ENCODE measurements at places on chromosomes 4 and X.

- no peak for DNase-seq
Measured at GRCh38 chr4:143575331-143575730, 61.8 kb downstream of the SMARCA5 start.

- no peak for DNase-seq
Measured at GRCh38 chr4:76803522-76803921, 94.4 kb downstream of the SOWAHB start.

DNA sequence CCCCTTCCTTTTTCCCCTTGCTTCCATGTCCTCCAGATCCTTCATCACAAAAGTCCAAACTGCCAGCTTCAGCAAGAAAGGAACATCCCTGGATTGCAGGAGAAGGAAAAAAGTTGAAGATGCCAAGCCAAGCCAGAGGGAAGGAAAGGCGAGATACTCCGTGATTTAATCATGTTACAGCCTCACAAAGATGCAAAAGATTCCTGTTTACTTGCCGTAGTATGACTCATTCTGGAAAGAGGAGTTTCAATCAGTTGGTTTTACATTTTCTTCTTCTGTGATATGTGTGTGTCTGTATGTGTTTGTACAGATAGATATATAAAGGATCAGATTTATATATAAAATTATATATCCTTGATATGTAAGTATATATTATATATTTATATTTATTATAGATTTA is 69.3 kb downstream of the BTC start:
- no peak for DNase-seq

- no peak for DNase-seq
Measured at GRCh38 chr4:13849778-13850177, 222.3 kb upstream of the BOD1L1 start.

All from tibial artery (tissue), 4 donors.